T-helper 2 cell (primary cell): ENCODE measurements at places on chromosomes 4 and X.
A peak's percentile ranks its signal among the peaks of the same experiment; 100 is the strongest.

DNA sequence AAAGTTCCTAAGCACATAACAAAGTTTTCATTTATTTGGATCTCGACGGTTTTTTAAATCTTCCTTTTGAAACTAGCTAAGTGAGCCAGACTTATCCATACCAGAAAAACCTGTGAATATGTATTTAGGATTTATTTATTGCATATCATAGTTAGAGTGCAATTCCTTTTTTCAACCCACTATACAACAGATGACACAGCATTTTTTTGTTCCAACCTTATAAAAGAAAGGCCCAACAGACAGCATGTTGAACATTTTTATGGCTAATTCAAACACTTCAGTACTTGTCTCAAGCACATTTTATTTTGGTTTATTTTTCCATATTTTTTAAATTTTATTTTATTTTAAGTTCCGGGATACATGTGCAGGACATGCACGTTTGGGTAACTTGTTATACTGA is 15.1 kb upstream of the RNF128 start:
- DNase-seq = no peak

GRCh38 chrX:135384161-135384836 is 37.4 kb upstream of the SMIM10L2A start:
- no peak for DNase-seq

- DNase-seq = no peak
Observed at GRCh38 chr4:69718396-69719271, 41.8 kb downstream of the SULT1B1 start.

- no peak for DNase-seq
Observed at GRCh38 chr4:10364194-10364593, 93.0 kb downstream of the ZNF518B start.

- no peak for DNase-seq
Observed at GRCh38 chr4:155187989-155188388, 20.4 kb upstream of the NPY2R start.

DNA sequence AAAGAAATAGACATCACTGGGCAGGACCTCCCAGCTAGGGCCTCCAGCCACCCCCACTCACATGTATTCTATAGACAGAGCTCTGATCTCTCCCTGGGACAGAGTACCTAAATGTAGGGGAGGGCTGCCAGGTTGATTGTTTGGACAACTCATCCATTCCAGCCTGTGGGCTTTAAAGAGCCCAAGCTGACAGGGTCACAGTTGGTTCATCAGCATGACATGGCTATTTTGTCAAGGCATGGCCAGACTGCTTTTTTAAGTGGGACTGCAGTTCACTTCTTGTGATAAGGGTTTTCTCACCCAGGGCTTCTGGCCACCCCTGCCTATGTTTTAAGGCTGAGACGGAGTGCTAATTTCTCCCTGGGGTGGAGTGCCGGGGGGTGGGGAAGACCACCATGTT is 63.3 kb downstream of the KLHL4 start:
- DNase-seq = no peak

DNA sequence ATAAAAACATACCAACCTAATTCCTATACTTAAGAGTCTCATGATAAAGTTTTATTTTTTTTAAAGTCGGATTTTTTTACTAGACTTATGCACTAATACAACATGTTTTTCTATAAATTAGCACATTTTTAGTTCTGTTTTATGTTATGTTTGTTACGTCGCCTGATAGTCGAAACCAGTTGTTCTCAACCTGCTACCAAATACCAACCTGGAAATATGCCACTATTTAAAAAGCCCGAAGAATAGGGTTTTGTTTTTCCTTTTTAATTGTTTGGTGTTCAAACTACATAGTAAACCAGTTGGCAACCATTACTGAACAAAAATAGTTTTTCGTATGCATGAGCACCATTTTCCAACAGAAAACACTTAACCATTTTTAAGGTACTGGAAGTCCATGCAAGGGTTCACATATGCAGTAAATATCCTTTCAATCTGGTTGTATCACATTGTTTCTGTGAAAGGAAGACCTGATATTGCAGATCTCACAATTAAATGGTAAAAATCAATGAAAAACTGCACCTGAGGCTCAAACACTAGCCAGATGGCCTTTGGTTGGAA is 1.4 kb downstream of the WDFY3 start:
- DNase-seq = no peak

DNA sequence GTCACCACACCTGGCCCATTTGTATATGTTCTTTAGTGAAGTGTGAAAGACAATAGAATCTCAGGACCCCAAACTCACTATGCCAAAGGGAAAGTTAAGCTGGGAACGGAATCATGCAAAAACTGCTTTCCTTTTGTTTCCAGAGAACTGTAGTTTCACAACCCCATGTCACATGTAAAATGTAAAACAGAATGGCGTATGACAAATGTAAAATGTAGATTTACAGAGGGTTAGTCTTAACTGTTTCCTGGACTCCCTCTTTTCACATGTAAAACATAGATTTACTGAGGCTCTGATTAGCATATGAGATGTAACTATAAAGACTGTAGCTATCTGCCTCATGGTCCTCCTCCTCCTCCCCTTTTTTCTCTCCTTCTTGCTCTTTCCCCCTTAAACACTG is 66.3 kb downstream of the ABLIM2 start:
- DNase-seq = no peak

DNA sequence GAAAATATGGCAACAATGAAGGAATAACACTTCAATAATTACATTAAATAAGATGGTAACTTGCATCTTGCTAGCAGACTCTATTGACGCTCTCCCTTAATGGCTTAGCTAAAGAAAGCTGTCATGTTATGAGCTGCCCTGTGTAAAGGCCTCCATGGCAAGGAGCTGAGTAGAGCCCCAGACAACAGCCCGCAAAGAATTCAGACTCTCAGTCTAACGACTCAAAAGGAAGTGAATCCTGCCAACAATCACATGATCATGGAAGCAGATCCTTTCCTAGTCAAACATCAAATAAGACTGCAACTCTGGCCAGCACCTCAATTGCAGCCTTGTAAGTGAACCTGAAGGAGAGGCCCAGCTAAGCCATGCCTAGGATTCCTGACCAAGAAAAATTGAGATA is 157.6 kb downstream of the MAB21L2 start:
- DNase-seq = no peak

- no peak for DNase-seq
Observed at GRCh38 chr4:20687864-20688263, 12.4 kb upstream of the PACRGL start.

DNA sequence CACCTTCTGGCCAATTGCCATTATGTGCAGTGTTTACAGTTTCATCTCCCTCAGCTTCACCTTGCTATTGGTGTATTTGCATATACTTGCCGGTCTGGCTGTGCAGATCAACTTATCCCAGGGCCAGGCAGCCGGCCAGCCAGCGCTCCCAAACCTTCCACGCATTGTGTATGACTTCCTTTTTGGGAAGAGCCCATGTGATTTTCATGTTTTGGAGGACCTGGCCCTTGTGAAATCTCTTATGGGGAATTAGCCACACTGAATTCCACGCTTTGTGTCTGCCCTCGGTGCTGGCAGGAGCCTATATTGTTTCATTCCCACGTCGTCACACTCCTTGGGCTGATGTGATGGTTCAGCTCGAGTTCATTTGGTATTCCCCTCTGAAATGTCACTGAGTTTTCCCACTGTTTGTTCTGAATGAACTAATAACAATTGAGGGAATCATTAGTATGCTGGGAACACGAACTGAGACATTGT is 6.0 kb upstream of the PDLIM3 start:
- DNase-seq = no peak

GRCh38 chrX:53430231-53430630 is 3.9 kb downstream of the HSD17B10 start:
- DNase-seq = no peak

- no peak for DNase-seq
Observed at GRCh38 chr4:185318679-185319078, 77.0 kb downstream of the LRP2BP start.

DNA sequence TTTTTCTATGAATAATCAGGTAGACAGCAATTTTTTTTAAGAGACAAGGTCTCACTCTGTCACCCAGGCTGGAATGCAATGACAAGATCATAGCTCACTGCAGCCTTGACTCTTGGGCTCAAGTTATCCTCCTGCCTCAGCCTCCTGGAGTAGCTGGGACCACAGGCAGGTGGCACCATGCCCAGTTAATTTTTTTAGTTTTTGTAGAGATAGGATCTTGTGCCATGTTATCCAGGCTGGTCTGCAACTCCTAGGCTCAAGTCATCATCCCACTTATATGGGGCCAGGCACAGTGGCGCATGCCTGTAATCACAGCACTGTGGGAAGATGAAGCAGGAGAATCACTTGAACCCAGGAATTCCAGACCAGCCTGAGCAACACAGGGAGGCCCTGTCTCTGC is 26.8 kb downstream of the AFAP1 start:
- DNase-seq = no peak

GRCh38 chr4:108799306-108799705 is 36.5 kb upstream of the ETNPPL start:
- DNase-seq = no peak

GRCh38 chrX:118519411-118520215 is 24.0 kb downstream of the DOCK11 start:
- DNase-seq = no peak

GRCh38 chr4:122625156-122625555 is 4.3 kb upstream of the IL21 start:
- no peak for DNase-seq

DNA sequence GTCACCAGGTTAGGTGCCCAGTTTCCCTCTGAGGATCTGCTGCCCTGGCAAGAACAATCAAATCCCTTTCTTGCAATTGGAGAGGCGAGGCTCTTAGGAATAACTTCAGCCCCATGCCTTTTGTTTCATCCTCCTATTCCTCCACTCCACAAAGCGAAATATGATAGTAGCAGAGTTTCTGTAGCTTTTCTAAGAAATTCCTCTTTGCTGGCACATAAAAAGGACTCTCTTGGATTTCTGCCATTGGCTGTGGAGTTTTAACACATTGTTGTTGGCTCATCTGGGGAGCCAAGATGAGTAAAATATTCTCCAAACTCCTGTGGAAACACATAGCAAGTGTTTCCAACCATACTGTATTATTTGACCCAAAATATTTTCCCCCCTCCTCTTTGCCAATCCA is 11.0 kb upstream of the ADGRG2 start:
- no peak for DNase-seq

GRCh38 chrX:86078650-86079049 is 31.3 kb upstream of the CHM start:
- no peak for DNase-seq

DNA sequence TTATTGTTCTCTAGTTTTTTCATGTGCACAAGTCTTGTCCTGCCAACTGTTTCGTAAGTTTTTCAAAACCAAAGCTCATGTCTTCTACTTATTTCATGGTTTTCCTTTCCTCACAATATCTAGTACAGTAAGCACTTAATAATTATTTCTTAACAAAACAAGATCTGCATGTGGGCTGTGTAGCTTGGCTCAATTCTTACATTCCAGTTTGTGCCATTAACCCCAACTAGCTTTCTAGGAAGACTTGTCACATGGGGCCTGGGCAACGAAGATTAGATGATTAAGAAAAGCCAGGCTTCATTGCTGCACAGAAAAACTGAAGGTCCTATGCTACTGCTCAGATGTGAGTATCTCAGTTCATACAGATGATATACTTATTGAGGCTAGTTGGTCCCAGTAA is 155.3 kb upstream of the TEX13A start:
- DNase-seq = no peak

- DNase-seq = no peak
Observed at GRCh38 chr4:78818530-78819079, 42.5 kb downstream of the BMP2K start.

DNA sequence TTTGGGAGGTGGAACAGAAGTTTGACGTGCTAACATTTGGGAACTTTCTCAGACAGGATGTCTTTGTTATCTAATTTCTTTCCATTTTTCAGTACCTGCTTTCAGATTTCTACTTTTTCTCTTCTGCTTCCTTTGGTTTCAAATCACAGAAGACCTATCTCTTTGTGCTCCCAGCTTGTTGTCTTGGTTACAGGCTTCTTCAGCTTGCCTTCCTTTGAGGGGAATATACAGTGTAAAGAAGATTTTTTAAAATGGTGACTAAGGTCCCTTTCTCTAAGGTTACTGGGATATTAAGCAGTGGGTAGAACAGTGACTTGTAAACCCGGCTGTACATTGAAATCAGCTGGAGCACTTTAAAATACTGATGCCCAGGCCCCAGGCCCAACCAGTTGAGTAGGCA is 48.0 kb downstream of the TMEM164 start:
- DNase-seq = no peak

GRCh38 chr4:89324671-89325070 is 17.1 kb upstream of the GPRIN3 start:
- no peak for DNase-seq

- DNase-seq = no peak
Observed at GRCh38 chr4:18578307-18578706, 556.8 kb upstream of the LCORL start.

DNA sequence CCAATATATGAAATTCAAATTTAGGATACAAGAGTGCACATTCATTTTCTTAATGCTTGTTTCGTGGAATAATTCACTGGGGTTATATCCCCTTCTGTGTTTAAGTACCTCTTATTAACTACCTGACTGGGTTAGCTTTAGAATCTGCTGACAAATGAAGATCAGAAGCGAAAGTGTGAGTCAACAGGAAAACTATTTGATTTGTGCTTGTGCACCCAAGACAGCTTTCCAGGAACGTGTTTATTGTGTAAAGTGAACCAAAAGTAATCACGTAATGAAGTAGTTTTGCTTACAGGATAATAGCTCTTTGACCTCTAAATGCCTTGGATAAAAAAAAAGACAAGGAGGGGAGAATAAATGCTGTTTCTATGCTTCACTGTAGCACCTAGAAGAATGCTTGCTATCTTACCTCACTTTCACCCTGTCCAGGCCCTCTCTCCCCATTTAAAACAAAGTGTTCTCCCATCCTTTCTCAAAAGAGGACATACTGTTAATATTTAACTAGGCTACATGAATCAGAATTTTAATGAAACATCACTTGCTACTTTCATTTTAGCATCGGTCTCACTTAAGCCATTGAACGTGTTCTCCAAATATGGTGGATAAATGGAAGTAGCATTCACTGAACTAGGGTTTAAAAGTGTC is 141.9 kb downstream of the THOC2 start:
- no peak for DNase-seq

GRCh38 chr4:57442831-57443291 is 332.7 kb upstream of the IGFBP7 start:
- DNase-seq = no peak

GRCh38 chr4:136025540-136025939 is 1506.8 kb downstream of the PCDH18 start:
- no peak for DNase-seq

DNA sequence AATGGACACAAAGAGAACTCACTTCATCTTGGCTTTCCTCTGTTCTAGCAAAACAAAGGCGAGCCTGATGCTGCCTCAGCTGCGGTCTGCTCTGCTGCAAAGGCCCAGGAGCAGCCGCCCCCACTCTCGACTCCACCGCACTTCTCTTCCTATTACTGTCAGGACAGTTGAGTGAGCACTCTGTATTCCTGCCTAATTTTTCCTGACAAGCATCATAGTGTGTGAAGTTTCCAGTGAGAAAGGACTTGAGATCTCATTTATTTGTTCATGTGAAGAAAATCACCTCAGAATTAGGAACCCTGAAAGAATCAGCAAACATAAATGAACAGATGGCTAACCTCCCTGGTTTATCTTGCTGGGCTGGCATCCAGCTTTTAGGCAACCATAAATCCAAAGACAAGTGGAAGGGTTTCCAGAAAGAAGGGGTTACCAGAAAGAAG is 15.6 kb downstream of the SCARB2 start:
- no peak for DNase-seq

GRCh38 chrX:48107717-48108116 is 22.7 kb upstream of the SPACA5B start:
- no peak for DNase-seq

GRCh38 chr4:95293014-95293413 is 255.8 kb downstream of the UNC5C start:
- DNase-seq = no peak

- peak; percentile 96 for DNase-seq
Observed at GRCh38 chr4:100106982-100107381, 83.3 kb downstream of the DDIT4L start.
